ENCODE measurements at places on chromosomes 2 and 18.

DNA sequence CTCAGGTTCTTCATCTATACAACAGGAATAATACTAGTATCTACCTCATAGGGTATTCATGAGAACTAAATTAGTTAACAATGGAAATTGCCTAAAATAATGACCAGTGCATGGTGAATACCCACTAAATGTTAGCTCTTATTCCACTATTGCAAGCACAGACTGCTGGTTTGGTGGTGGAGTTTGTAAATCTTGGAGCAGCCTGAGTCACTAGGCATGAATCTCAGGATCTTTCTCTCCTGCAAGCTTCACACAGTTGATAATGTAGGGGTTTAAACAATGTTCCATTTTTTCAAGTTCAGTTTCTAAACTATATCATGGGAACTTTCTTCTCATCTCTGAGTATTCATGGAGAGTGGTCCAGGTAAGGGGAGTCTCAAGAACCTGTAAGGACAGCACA is 84.0 kb downstream of the OSR1 start:
- DNase-seq, result no peak

- DNase-seq, result no peak
Observed at GRCh38 chr18:66252703-66253102, 351.2 kb downstream of the CDH19 start.

- DNase-seq, result no peak
Observed at GRCh38 chr2:45394842-45395241, 216.2 kb downstream of the SRBD1 start.

- DNase-seq, result no peak
Observed at GRCh38 chr2:225103737-225104141, 61.5 kb upstream of the DOCK10 start.

DNA sequence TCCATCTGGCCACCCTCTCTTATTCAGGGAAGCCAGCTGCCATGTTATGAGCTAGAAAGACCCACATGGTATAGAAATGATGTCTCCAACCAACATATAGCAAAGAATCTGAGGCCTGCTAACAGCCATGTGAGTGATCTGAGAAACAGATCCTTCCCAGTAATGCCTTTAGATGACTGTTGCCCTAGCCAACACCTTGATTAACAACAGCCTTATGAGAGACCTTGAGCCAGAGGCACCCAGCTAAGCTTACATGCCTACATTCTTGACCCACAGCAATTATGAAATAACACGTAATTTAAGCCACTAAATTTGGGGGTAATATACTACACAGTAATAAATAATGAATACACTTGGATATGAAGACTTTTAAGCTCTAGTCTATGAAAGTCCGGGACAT is 13.0 kb downstream of the KANSL1L start:
- DNase-seq, result no peak

- no peak for DNase-seq
Observed at GRCh38 chr2:202574541-202574940, 60.2 kb upstream of the FAM117B start.

Data from hypothalamus (tissue), 51 donors.